ENCODE measurements at places on chromosomes 4 and X. TPM values are rescaled to one million over a fixed set of nuclear protein-coding genes. Genes with fewer than 3 reads are reported as not detected.

Gene LRIT3
- total RNA-seq = 0.17 TPM

Gene GLOD5
- not detected for total RNA-seq

Gene UGT2B7
- total RNA-seq = not detected

Gene CFI
- not detected for total RNA-seq

Gene ENPEP
- total RNA-seq = 0.74 TPM

Gene MTMR8
- total RNA-seq = 7.2 TPM

Gene TMA16
- 22.5 TPM for total RNA-seq

Gene CSN1S1
- total RNA-seq = not detected

Gene STK26
- total RNA-seq = 45.1 TPM

Gene GNPDA2
- 8.2 TPM for total RNA-seq

Gene SPARCL1
- total RNA-seq = not detected

Gene MPP1
- total RNA-seq = 52.9 TPM

Gene TCEAL7
- total RNA-seq = not detected

Gene CXCL6
- total RNA-seq = not detected

Gene POLN
- total RNA-seq = 3.7 TPM

Gene NXF2
- total RNA-seq = not detected

Gene REPS2
- 6.2 TPM for total RNA-seq

Gene UGT2B11
- total RNA-seq = not detected

Gene NKX6-1
- not detected for total RNA-seq

Gene CLNK
- total RNA-seq = 0.22 TPM

Gene TRIML1
- not detected for total RNA-seq

Gene TBC1D19
- 5.1 TPM for total RNA-seq

Gene ODAPH
- total RNA-seq = not detected

Gene UGDH
- total RNA-seq = 17.7 TPM

Gene GATA1
- total RNA-seq = not detected

Gene SCML1
- total RNA-seq = 23.6 TPM

Gene GPRIN3
- 24.8 TPM for total RNA-seq

Gene PNCK
- total RNA-seq = 0.58 TPM

Gene LRP2BP
- total RNA-seq = 2.4 TPM

Gene P2RY4
- 0.74 TPM for total RNA-seq

Gene CPZ
- not detected for total RNA-seq

Gene CYBB
- total RNA-seq = not detected
